NCI-H748 treated with DMSO at 0.1 percent for 48 hours (cell line): ENCODE measurements at places on chromosomes 11 and 22.

DNA sequence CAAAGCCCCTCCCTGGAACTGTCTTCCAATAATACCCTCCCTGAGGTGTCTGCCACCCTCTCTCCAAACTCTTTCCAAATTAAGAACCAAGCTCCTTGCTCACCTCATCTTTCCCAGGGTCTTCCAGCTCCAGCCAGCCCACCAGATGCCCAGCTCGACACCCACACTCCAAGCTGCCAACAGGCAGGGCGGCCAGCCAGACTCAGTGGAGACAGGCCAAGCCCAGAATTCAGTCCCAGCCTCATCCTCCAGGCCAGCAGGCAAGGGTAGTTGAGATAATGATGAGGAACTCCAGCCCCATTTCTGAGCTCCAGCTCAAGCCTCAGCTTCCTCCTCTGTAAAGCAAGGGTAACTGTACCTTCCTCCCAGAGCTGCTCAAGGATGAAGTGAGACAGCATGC, 132.9 kb downstream of the CHST1 start:
- no peak for DNase-seq

DNA sequence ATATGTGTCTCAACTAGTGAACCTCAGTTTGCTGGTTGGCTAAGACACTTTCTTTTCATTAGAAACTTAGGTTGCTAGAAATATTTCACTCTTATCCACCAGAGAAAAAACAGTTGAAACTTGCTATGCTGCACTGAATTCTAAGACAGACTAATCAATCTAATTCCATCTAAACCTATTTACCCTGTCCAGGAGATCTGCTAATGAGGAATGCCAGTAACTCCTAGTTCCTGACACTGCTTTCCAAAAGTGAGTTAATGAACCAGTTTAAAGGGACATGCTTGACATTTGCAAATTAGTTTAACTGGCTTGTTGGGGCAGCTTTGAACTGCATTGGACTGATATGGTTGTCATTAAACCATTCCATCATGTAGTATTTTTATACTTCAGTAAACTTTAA, 258.5 kb downstream of the CNTN5 start:
- DNase-seq, result no peak

DNA sequence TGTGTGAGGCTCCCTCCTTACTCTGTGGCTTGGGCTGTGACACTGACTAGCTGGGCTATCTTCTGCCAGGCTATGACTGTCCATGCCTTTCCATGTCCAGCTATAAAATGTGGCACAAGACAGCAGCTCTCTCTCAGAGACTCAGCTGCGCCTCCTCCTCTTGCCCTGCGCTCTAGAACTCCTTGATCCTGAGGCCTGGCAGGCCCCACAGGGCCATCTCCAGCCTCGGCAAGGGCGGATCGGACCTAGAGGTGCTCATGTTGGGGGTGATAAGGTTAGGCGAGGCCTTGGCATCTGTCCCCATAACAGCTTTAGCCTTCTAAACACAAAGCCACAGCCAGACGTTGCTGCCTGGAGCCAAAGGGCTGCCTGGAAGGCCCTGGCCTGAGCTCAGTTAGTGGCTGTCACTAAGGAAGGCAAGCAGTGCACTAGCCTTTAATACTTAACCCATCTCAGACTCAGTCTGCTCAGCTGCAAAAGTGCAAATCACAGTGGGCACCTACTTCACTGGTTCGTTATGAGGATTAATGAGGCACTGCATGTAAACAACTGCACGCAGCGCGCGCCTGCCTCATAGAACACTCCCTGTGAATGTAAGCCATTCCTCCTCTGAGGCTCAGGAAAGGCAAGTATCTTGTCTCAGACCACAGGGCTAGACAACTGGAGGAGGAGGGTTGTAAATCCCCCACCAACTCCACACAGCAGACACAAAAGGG, 1.2 kb downstream of the GUCD1 start:
- no peak for DNase-seq

DNA sequence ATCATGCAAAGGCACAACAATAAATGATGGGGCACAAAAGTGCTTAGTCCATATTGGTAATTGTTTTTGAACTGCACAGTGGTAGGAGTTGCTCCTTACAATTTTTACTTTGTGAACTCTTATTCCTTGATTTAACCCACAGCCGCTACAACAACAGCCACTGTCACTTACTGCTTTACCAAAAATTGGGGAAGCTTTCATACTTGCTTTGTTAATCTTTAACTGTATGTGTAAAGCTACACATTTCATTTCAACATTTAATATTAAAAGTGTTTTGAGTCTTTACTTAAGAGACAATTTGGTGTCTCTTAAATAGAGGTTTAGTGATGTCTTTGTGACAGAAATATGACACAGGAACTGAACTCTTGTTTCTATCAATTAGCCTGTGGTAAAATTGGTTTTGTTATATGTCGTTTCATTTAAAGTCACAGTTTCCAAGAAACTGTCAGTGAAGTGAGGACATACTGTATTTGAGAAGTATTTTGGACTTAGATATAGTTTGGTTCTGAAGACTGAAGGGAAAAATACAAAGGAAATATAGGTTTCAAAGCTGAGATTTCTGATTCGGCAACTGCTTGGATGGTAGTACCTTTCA, 6.5 kb upstream of the IL18BP start:
- no peak for DNase-seq

DNA sequence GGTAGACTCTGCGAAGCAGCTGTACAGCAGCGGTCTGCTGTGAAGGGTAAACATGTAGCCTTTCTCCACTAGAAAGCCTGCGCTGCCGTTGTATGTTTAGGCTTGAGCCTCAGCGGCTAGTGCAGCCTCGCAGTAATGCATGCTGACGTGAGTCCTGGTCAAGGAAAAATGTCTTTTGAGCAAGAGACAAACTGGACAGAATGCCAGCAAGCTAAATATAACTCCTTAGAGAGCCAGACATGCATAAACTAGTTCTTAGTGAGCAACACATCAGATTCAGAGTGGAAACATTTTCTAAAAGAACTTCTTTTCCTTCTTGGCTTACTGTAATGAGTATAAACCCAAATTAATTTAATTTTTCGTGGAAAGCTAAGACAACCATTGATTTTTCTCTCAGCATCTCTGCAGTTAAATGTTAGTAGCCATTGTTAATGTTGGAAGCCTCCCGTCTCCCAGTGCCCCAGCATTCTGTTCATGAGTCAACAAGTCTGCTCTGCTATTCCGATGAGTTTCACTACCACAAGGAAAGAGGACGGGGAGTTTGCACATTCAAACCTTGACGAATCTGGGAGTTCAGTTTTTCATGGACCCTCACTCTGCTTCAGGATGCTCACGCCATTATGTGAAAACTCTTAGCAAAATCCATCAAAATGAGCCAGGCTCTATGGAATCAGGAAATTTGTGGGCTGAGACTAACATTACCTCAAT, 51.4 kb downstream of the JAM3 start:
- DNase-seq, result no peak

GRCh38 chr11:75239531-75240290, 863 bp upstream of the TPBGL start:
- DNase-seq, result no peak

GRCh38 chr22:28674121-28674563, 5.5 kb downstream of the TTC28 start:
- DNase-seq, result no peak

DNA sequence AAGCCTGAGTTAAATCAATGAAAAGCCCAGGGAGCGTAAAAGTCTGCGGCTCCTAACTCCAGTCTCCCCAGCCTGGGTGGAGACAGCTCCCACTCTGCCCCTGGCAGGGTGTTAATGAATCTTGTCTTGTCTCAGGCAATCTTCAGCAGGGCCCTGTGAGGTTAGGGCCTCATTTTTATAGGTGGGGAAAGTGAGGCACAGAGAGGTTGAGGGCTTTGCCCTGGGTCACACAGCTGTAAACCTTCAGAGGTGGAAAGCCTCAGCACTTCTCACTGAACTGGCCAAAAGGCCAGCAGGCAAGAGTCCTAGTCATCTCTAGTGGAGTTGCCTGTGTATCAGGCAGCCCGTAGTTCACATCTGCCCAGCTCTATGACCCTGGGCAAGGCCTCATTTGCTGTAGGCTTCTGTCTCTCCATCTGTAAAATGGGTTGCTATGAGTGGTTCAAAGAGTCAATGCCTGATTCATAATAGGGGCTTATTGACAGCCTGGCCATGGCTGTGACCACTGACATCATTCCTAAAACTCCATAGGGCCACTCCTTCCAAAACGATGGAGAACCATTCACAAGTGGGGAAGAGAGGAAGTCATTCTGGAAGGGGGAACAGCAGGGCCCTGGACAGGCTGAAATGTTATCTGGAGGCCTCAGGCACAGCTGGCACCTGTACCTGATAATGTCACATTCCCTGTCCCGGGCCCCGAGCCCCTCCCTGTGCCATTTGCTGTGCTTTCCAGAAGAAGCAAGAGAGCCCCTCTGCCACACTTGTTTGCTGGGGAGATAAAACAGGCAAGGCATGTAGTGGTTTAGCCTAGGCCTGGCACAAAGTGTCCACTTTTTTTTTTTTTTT, 6.0 kb downstream of the CBX7 start:
- DNase-seq, result no peak

GRCh38 chr11:95466416-95466815, 235.4 kb upstream of the SESN3 start:
- DNase-seq, result no peak
